Epithelial cell of proximal tubule (primary cell): ENCODE measurements at places on chromosomes 11 and 22. TPM values are rescaled to one million over a fixed set of nuclear protein-coding genes. Genes with fewer than 3 reads are reported as not detected.
A peak's percentile ranks its signal among the peaks of the same experiment; 100 is the strongest.

DNA sequence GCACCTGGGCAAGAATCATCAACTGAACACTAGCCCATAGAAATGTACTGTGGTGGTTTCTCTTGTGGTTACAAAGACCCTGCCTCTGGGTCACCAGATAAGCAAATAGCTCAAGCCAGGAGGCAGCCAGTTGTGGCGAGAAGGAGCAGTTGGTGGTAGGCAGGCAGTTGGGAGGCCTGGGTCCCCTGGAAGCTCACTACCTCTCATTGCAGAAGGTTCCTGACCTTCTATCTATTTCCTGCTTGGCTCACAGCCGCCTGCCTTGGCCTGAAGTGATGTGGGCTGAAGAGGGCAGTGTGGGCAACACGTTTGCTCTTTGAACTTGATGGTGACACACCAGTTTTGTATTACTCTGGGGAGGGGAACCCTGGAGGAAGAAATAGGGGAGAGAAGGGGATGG lies 34.7 kb downstream of the NECTIN1 start:
- no peak for DNase-seq

DNA sequence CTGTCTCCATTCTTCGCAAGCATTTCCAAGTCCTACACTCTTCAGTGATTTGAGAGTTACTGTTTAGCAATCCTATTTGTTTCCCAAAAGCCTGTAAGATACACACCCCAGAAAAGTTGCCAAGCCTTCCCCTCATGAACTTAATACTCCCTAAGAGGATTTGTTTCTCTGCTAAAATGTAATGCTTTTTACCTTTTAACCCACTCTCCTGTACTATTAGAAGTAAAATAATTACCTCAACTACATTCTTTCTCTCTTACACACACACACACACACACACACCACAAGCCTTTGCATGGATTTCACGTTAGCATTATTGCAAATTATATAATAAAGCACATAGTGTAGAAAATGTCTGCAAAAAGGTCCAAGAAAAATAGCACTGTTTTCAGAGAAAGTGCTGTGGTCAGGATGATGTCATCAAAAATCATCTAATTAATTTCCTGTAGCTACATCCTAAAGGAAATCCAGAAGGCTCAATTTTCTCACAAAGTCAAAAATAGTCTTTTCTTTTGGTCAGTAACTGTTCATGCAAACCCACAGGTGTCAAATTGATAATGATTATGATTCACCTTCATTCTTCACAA lies 364.1 kb upstream of the PITPNB start:
- no peak for DNase-seq

Gene B3GAT3
- total RNA-seq, result 43.6 and 67.7 TPM in 2 replicates

DNA sequence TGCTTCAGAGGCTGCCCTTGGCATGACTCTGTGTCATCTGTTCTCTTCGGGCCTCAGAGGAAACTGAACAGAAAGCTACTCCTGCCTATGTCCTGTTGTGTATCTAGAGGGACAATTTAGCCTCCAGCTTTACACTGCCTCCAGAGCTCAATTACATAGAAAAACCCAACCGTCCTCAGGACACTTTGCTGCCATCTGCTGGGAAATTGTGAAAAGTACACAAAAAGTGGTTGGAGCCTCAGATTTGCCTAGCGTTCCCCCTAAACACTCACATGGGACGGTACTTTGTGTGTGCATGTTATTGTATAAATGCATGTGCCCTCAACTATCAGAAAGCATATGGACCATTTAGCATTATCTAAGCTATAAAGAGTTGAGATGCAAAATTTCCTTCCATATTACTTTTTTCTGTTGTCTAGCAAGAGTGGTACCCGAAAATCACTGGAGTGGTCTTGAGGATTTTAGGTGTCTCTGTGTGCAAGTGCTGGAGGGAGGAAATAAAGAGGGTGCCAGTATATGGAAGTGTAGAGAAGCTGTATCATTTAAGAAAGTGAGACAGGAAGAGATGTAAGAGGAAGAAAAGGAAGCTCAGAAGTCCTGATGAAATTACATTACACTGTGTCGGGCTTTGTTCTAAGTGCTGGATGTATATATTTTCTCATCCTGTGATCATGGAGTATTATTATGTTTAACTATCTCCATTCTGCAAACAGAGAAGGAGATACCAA lies 8.7 kb upstream of the MS4A4E start:
- no peak for DNase-seq

DNA sequence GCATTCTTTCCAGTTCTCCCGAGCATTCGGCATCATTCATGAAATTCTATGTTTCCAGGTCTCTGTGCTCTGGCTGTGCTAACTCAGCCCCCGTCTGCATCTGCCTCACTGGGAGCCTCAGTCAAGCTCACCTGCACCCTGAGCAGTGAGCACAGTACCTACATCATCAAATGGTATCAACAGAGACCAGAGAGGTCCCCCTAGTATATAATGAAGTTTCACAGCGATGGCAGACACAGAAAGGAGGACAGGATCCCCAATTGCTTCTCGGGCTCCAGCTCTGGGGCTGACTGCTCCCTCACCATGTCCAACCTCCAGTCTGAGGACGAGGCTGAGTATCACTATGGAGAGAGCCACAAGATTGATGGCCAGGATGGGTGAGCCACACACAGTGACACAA lies 52.8 kb upstream of the IGLL5 start:
- no peak for DNase-seq

- DNase-seq, result no peak
Observed at GRCh38 chr11:131295986-131296385, 74.4 kb upstream of the NTM start.

- DNase-seq, result no peak
Observed at GRCh38 chr22:29325785-29326315, 10.4 kb upstream of the RASL10A start.

- DNase-seq, result no peak
Observed at GRCh38 chr11:14357881-14358728, 878 bp downstream of the RRAS2 start.

- DNase-seq, result no peak
Observed at GRCh38 chr22:46280999-46281623, 13.3 kb downstream of the TTC38 start.

Gene PARVA
- 30.2 and 32.6 TPM in 2 replicates for total RNA-seq

- no peak for DNase-seq
Observed at GRCh38 chr22:48579928-48580309, 1247.8 kb downstream of the BRD1 start.

Gene SERPIND1
- not detected in 2 replicates for total RNA-seq

- no peak for DNase-seq
Observed at GRCh38 chr11:2272228-2272945, 2.0 kb upstream of the ASCL2 start.

GRCh38 chr11:33670250-33671011 lies 30.2 kb downstream of the C11orf91 start:
- DNase-seq, result no peak

Gene CD3G
- total RNA-seq, result not detected in 2 replicates

GRCh38 chr11:118596224-118597146 lies 10.9 kb upstream of the PHLDB1 start:
- DNase-seq, result no peak

GRCh38 chr11:44979543-44980399 lies 29.1 kb upstream of the TP53I11 start:
- DNase-seq, result peak; percentile 22

DNA sequence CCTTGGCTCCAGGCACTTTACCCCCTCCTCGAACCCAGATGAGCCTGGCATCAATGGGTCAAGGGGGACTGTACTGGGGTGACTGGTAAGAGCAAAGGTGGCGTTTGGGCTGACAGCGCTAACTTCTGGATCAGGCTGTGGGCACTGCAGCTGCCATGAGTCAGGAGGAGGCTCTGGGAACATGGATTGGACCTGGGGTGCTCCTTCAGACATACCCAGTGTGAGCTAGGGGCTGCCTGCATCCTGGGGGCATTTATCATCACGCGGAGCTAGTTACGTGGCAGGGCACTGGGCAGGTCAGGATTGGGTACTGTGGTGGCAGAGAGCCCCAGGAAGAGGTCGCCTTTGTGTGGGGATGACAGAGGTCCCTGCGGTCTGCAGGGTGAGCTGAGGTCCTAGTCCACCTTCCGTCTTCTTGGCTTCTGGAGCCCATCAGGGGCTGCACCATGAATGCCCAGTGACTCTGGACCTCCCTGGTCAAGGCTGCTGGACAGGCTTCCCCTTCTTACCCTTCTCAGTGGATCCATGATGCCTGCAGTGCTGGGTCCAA lies 13.1 kb downstream of the GRIK4 start:
- no peak for DNase-seq

Gene CDCA5
- total RNA-seq, result 32.0 and 45.4 TPM in 2 replicates

Gene FXYD2
- 109 and 286 TPM in 2 replicates for total RNA-seq

Gene LARGE2
- total RNA-seq, result 2.5 and 3.3 TPM in 2 replicates

DNA sequence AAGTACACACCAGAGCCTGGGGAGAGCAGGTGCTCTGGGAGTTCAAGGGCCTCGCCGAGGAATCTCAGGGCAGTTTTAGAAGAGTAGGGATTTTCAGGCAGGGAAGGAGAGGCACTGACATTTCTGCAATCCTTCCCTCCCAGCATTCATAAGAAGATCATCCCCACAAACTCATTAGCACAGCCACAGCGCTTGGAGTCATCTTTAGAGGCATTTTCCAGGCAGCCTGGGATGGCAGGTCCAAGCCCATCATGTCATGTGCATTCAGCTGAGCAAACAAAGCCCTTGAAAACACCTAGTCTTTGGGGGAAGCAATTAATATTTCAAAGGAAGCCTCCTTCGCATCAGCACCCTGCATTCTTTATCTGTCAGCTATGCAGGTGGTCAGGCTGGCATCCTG lies 43.8 kb downstream of the MAP6 start:
- no peak for DNase-seq

DNA sequence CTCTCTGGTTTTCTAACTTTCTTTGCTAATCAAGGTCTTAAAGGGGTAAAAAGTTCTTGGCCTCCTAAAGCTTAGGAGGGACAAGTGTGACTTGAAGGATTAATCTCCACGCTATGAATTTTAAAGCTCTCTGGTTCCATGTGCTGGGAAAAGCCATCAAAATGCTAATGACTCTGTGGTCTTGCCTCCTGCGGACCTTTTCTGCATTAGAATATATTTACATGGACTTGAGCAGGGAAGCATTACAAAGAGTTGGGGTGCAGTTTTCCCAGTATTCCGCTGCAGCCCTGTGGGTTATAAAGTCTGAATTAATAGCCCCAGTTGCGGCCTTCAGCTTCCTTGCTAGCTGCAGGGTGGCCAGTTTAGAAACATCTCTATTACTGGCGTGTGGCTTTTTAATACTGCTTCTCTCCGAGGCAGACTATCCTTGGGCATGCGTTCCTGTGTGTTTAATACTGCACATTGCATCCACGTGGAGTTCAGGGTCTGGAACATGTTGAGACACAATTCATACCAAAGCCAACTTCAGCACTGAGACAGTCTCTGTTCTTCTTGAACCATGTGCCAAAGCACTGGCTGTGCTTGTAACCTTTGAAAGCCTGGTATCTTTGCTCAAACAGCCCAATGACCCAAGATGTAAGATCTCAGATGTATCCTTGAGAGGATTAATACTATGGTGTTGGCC lies 27.3 kb downstream of the TSPAN18 start:
- DNase-seq, result no peak

Gene DGAT2
- total RNA-seq, result 1.8 and 2.0 TPM in 2 replicates

Gene MTNR1B
- not detected in 2 replicates for total RNA-seq

Gene FXYD6
- total RNA-seq, result 23.9 and 71.2 TPM in 2 replicates

Gene KCNK4
- total RNA-seq, result 0.51 TPM in 1 of 2 replicates, not detected in the other

DNA sequence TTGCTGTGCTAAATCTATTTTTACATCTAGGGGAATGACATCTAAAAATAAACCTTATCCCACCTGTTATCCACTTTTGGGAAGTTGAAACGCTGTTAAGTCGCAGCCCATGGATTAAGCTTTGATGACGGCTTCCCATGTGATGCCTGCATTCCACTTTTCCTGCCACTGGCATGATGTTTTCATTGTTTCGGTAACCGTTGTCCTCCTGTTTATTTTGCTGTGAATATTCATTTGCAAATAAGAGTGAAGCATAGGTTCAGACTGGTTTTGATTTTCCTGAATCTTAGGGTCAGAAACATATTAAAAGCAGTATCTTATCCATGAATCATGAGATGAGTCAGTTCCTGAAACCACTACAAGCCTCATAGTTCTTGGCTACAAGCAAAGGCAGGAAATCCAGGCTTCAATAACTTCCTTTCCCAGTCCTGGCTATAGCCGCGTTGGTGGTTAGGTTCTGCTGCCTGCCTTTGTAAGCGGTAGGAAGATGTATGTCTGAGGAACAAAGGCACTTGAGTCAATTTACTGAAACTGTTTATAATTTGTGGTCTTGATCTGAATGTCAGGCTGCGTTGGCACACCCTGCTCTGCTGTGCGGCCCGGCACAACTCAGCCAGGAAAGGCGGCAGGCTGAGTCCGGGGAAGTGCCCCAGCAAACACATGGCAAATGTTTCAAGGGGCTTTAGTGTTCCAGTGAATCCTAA lies 19.4 kb downstream of the TEAD1 start:
- DNase-seq, result peak; percentile 93

Gene OR52I2
- total RNA-seq, result not detected in 2 replicates

GRCh38 chr11:35712533-35712932 lies 50.0 kb downstream of the TRIM44 start:
- no peak for DNase-seq

DNA sequence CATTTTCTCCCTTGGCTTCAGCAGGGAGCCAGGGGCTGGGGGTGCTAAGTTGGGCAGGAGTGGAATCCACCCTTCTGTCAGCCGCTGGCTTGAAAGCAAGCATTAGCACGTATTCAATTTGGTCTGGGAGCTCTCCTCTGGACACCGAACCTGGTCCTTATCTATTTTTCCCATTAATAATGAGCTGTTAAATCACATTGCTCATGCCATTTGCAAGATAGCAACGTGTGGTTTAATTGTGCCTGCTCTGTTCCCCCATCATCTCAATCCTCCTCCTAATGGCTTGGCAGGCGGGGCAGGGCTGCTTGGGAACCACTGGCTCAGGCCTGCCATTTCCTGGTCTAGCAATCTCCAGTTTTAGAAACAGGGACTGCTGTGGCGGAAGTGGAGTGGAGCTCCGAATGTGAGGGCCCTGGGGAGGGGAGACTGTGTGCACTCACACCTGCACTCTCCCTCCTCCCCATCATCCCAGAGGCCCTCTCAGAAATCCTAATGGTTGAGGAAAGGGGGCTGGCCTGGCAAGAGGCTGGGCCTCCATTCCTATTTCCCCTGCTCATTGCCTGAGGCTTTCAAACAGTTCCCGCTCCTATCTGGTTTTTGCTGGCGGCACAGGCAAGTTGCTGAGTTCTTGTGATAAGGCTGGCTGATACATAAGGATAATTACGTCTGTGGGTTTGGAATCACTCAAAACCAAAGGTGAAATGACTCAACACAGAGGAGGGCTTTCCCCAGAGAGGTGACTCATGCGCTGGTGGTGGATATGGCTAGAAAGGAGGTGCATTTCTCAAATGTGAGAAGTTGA lies 201.2 kb upstream of the E2F8 start:
- peak; percentile 79 for DNase-seq

Gene FREY1
- total RNA-seq, result 0.51 TPM in 1 of 2 replicates, not detected in the other

Gene TRIM49
- total RNA-seq, result not detected in 2 replicates
